ENCODE measurements at places on chromosomes 6 and 20.

DNA sequence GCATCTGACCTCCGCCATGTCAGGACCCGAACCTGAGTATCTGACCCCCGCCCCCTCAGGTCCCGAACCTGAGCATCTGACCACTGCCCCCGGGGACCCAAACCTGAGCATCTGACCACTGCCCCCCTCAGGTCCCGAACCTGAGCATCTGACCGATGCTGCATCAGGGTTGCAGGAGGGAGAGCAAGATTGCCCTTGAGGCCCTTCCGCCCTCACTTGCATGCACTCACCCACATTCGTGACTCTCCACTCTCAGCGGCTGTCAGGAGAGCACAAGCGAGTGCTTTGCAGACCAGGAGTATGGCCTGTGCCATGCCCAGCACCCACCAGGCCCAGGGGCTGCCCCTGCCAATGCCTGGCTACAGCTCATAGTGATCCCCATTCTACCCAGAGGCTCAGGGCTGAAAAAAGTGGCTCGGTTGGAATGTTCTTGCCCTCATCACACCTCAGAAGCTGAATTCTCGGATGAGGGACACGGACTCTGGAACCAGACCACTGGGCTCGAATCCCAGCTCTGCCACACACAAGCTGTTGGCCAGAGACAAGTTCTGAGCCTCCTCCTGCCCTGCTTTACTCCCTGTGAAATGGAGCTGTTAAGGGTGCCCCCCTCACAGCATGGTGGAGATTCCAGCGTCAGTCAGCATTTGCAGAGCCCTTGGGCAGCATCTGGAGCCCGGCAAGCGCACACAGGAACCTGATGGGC, 82.1 kb downstream of the DLL1 start:
- DNase-seq = no peak

DNA sequence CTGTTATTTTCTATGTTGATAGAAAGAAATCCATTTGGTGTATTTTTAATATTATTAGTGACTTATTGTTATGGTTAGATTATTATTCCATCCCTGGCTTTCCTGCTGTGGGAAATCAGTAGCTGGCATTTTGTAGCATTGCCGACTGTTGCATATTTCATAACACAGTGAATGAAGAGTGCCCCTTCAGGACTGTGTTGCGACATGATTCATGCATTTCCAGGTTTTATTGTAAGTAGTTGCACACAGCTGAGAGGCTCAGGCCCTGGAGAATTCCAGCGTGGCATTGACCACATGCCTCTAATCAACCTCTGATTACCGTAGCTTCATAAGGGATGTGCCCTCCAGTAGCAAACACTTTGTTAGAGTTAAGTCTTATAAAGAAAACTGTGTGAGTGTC, 263.9 kb downstream of the FARS2 start:
- DNase-seq = no peak

- no peak for DNase-seq
These were observed 8.8 kb downstream of the WFDC3 start for GRCh38 chr20:45782890-45783289.

DNA sequence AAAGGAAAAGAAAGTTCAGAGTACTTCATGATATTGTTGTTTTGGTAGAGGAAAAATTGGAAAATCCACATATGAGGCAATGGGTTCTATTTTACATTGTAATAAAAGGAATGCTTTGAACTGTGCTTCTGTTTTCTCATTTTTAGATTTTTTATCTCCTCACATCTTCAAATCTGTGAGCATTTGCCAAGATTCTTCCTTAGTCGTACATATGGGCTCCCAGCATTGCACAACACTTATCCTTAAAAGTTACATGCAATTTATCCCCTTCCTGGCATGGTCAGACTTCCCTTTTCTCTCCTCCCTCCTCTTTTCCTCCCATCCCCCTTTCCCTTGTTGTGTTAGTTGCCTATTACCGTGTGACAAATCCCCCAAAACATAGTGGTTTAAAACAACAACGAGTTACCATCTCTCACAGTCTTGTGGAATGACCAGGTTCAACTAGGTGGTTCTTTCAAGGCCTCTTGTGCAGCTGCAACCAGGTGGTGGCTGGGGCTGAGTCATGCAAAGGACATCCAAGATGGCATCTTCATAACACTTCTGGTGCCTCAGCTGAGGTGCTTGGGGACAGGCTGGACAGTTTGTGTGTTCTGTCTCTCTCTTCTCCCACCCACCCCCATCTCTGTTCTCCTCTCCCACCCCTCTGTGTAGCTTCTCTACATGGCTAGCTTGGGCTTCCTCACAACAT, 68.7 kb downstream of the TXNDC5 start:
- no peak for DNase-seq

DNA sequence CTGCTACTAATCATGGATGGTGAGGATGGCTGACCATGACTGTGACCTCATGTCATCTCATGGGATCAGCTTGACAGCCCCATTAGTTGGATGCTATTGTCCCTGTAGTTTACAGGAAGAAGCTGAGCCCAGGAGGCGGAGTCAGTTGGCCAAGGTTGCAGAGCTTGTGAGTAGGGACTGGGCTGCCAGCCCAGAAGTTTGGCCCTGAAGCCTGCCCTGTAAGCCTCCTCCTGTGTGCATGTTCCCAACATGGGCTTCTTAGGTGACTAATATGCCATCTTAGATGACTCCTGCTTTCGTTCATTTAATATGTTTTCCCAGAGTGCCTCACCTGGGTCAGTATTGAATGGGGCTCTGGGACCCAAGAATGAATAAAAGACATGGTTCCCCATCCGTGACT, 6.9 kb downstream of the EDN3 start:
- DNase-seq = no peak

DNA sequence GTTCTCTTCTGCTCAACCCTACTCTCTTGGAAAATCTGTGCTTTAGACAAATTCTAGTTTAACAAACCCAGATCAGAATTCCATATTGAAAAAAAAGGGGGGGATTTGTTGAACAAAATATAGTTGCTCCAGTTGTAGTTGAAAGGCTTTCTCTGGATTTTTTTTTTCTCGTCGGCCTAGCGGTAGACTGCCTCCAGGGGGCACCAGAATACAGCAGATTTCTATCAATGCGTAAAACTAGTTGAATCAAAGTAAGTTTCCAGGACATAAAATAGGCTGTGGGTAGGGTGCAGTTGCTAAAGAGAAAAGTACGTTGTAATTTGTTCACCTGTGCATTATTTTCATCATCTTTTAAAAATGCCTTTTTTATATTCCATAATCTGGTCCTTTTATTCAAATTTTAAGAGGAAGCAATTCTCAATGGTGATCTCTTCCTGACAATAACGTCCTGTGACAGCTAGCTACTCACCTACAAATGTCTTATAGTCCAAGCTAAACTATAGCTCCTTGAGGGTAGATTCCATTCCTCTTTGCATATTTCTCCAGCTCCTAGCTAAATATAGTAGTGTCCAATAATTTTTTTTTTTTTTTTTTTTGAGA, 105.4 kb downstream of the PERP start:
- DNase-seq = peak; percentile 46

- no peak for DNase-seq
These were observed 222.4 kb downstream of the CBLN4 start for GRCh38 chr20:55782912-55783253.

- peak; percentile 39 for DNase-seq
These were observed 7.7 kb downstream of the NRN1 start for GRCh38 chr6:5998711-5999687.

GRCh38 chr6:35600659-35601125, 88.0 kb upstream of the TULP1 start:
- DNase-seq = no peak

- no peak for DNase-seq
These were observed 12.1 kb downstream of the PXDC1 start for GRCh38 chr6:3739311-3739897.

DNA sequence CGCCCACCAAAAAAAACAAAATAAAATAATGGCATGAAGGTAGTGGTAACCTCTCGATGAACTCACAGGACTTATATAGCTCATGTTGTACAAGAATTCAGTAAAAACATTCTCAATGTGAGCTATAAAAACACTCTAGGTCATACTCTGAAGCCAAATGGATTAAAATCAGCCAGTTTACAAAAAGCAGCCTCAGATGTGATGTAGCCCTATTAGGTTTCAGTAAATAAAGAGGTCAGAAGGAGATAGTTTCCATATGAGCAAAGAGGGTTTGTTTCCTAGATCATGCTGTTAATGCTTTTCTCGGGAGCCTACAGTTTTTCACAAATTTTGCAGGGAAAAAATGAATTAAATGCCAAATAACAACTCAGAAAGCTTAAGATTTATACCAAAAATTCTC, 319.5 kb upstream of the HSF2 start:
- no peak for DNase-seq

DNA sequence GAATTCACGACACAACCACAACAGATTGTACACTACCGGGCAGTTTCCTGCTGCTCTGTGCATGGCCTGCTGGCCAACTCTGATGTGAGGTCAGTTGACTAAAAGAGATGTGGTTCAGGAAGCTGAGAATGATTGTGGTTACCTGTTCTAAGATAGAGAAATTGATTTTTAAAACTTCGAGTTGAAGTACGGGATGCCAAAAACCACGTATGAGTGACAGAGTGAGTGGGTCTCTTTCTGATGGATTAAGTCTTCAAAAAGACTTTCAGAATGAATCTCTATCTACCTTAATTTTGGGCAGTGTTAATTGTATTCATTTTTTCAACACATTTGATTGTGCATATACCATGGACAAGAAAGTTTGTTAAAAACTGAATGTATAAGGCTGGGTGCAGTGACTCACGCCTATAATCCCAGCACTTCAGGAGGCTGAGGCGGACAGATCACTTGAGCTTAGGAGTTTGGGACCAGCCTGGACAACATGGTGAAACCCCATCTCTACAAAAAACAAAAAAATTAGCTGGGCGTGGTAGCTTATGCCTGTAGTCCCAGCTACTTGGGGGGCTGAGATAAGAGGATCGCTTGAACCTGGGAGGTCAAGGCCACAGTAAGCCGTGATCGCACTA, 121.2 kb downstream of the SGK1 start:
- no peak for DNase-seq

- DNase-seq = no peak
These were observed 1277.2 kb upstream of the GJE1 start for GRCh38 chr6:140855520-140855919.

DNA sequence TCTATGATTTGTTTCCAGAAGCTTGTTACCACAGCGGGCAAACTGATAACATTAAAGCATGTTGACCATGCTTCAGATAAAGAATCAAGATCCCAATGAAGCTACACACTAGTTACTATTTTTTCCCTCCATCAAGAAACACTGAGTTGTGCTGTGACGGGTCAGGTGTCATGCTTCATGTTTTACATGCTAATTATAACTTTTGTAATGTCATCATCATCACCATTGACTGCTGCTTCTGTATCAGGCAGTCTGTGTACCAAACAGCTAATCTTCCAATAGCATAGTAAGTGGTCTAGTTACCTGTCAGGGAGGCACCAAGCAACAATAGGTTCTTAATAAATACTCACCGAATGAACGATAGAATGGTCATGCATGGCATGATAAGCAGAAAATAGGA, 388.1 kb downstream of the THBS2 start:
- no peak for DNase-seq

DNA sequence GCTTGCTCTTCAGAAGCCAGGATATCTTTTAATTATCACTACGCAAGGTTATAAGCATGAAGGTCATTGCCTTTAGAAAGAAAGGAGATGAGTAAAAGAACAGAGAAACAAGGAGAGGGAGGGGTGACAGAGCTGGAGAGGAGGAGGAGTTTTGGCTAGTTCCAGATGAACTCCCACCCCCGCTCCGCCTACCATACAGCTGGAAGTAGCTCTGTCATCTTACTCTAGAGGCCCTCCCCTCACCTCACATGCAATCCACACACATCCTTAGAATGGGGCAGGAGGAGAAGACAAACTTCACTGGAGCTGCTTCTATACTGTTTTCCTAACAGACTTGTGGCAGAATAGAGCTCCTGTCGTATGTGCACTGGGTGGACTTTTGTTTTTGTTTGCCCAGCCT, 144.7 kb downstream of the SCML4 start:
- no peak for DNase-seq

- no peak for DNase-seq
These were observed 379.8 kb upstream of the CDH4 start for GRCh38 chr20:60872224-60872623.

- no peak for DNase-seq
These were observed 131.7 kb downstream of the LRRC1 start for GRCh38 chr6:53926505-53926904.

- no peak for DNase-seq
These were observed at the start of gene ADA for GRCh38 chr20:44651684-44652423. ADA (minus strand) TSS chr20:44651699; CDS start chr20:44651607, 92 bp downstream.

All from memory B cell (primary cell).